Progenitor cell of endocrine pancreas (in vitro differentiated cells): ENCODE measurements at places on chromosomes 1 and 21. TPM values are rescaled to one million over a fixed set of nuclear protein-coding genes. Genes with fewer than 3 reads are reported as not detected.

The ATP6V1G3 gene
- not detected in 2 replicates for total RNA-seq

The HTR6 gene
- not detected in 2 replicates for total RNA-seq

The TINAGL1 gene
- total RNA-seq, result 2.6 and 4.4 TPM in 2 replicates

The DNASE2B gene
- 0.26 and 0.36 TPM in 2 replicates for total RNA-seq

The ITLN2 gene
- total RNA-seq, result 1.2 and 1.8 TPM in 2 replicates

DNA sequence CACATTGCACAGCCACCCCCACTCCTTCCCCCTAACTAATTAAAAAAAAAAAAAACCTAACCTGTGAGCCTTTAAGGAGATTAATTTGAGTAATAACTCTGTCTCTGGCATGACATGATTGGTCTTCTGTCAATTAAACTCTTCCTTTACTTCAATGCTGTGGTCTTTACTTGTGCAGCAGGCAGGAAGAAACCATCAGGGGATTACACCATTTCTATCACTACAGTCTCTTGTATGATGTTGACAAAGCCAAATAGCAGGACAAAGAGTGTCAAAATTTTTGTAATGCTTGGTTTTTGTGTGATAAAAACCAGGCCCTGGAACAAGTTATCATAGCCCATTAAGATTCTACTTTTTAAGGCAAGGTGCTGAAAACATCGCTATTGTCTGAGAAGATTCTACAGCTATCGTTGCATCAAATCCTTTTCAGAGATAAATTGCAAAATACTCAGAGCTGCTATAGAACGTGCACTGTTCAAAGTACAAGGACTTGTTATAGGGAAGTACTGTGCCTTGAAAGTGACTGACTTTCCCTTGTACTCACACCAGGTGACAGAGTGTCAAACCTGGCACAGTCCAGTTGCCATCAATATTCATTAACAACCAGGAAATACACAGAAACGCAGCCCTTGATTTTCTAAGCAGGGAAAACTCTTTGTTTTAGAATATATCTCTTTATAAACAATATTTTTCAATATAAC, 37.7 kb downstream of the LHX9 start:
- no peaks in the 10 kb centered on the region for H3K36me3 ChIP-seq
- H3K27ac ChIP-seq, result no peak overlapping the region
- no peak overlapping the region for H3K4me3 ChIP-seq

GRCh38 chr1:115170961-115171392, 81.7 kb upstream of the TSPAN2 start:
- no peaks in the 10 kb centered on the region for H3K4me1 ChIP-seq
- no peak overlapping the region for H3K27ac ChIP-seq
- H3K36me3 ChIP-seq, result no peaks in the 10 kb centered on the region

DNA sequence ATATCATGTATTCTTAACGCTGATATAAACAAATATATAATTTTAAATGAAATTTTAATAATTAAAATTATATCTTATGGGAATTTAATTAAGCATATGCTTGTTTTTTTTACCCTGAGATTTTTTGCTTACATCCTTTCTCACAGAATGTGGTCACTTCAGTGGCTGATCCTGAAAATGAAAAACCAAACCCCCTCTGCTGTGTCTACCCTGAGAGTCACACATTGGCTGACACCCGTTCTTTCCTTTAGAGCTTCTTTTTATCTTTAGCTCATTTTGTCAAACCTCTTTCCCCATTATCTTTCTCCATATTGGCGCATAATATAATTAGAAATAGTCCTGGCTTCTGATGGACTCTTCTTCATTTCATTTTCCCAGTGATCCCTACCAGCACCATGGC, 10.8 kb upstream of the CACYBP start:
- H3K27ac ChIP-seq, result no peak overlapping the region
- H3K4me3 ChIP-seq, result no peak overlapping the region
- no peaks in the 10 kb centered on the region for H3K27me3 ChIP-seq
- peaks cover 5% of the 10 kb centered on the region for H3K4me1 ChIP-seq
- peaks cover 10% of the 10 kb centered on the region for H3K36me3 ChIP-seq

- H3K27ac ChIP-seq, result no peak overlapping the region
- DNase-seq, result no peak
- peaks cover 18% of the 10 kb centered on the region for H3K36me3 ChIP-seq
- no peaks in the 10 kb centered on the region for H3K27me3 ChIP-seq
- H3K4me1 ChIP-seq, result peaks cover 9% of the 10 kb centered on the region
- H3K4me3 ChIP-seq, result no peak overlapping the region
Measured at GRCh38 chr1:62043154-62043553, 151.5 kb upstream of the L1TD1 start.
